Stimulated activated CD8-positive, alpha-beta memory T cell treated with anti-CD3 and anti-CD28 coated beads, Interleukin-4, amount 100 ng/mL, for 1 hour (primary cell): ENCODE measurements at places on chromosomes 4 and X.

DNA sequence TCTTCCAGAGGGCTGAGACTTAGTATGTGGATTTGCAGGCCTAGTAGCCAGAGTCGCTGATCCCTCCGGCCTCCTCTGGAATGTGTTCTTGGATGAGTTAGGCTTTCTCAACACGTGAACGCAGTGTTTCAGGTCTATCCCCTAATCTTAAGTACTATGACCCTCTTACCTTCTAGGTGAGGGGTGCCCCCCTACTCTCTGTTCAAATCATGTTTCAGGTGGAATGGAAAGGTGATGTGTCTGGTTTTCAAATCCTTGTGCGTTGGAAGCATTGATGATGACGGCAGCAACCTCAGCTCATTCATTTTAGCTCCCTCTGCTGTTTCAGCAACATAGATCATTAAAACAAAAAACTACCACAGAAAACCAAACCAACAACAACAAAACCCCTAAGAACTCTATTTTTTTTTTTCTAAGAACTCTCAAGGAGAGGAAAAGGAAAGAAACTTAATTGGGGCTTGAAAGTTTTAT, 56.4 kb downstream of the RWDD4 start:
- no peak for DNase-seq

DNA sequence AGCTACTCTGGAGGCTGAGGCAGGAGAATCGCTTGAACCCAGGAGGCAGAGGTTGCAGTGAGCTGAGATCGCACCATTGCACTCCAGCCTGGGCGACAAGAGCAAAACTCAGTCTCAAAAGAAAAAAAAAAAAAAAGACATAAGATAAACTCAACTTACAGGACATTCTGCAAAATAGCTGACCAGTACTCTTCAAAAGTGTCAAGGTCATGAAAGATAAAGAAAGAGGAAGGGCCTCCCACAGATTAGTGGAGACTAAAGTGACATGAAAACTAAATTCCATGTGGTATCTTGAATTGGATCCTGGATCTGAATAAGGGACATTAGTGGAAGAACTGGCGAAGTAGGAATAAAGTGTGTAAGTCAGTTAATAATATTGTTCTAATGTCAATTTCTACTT, 63.3 kb downstream of the ZNF182 start:
- no peak for DNase-seq

DNA sequence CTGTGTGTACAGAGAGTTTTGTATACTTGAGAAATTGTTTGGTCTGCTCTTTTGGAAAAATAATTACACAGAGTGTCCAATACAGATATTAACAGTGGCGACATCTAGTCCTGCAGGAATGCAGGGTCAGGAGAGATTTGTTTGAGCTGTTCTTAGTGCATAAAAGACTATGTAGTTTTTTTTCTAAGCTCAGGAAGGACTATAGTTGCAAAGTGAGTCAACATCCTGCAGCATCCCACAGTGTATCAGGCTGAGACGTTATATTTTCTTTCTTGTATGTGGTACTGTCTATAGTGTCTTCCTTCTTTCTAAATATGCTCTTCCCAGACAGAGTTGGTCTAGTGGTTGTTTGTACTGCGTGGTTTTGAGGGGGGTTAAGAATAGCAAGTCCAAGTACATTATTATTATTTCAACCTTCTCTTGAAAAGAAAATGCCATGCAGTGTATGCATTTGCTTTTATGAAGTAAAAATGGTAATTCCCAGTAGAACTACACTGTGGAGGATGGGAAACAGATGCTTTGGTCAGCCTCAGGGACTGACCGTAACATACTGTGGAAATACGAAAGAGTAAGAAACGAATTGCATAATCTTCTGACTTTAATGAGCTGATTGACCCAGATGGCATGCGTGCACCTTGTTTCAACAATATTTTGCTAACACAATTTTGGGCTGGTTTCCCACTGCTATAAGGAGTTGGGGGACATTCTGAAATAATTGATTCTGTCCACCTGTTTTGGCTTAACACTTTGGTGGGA, 67.4 kb downstream of the DMP1 start:
- DNase-seq: no peak

DNA sequence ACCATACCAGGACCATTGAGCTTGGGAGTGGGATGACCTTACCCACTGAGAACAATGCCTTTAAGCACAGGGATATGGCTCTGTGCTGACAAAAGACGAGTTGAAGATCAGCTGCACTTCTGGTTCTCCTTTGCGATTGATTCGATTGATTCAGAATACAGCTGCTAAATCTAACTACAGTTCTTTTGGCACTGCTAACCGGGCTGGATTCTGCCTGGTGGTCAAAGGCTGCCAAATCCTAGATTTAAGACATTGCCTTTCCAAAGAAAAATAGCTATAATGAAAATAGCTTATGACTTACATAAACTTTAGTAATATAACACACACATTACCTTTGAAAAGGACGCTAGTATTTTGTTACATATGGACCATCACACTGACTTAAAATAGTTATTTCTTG, 18.3 kb downstream of the RAP2C start:
- no peak for DNase-seq

- DNase-seq: no peak
These were observed 65.9 kb upstream of the MAOA start for GRCh38 chrX:43590150-43590549.

GRCh38 chr4:61522312-61522711, 322.2 kb downstream of the ADGRL3 start:
- no peak for DNase-seq

DNA sequence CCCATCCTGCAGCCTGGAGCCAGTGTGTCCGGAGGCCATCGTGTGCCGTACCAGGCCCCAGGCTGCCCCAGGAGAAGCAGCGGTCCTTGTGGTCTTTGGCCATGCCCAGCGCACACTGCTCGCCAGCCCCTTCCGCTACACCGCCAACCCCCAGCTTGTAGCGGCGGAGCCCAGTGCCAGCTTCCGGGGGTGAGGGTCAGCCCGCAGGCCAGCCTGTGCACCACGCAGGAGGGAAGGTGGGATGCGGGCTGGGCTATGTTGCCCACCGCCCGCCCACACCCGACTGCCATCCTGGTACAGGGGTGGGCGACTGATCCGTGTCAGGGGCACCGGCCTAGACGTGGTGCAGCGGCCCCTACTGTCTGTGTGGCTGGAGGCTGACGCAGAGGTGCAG, 7.6 kb upstream of the SRPK3 start:
- DNase-seq: no peak

GRCh38 chr4:173130687-173131086, 37.9 kb upstream of the GALNT7 start:
- no peak for DNase-seq

DNA sequence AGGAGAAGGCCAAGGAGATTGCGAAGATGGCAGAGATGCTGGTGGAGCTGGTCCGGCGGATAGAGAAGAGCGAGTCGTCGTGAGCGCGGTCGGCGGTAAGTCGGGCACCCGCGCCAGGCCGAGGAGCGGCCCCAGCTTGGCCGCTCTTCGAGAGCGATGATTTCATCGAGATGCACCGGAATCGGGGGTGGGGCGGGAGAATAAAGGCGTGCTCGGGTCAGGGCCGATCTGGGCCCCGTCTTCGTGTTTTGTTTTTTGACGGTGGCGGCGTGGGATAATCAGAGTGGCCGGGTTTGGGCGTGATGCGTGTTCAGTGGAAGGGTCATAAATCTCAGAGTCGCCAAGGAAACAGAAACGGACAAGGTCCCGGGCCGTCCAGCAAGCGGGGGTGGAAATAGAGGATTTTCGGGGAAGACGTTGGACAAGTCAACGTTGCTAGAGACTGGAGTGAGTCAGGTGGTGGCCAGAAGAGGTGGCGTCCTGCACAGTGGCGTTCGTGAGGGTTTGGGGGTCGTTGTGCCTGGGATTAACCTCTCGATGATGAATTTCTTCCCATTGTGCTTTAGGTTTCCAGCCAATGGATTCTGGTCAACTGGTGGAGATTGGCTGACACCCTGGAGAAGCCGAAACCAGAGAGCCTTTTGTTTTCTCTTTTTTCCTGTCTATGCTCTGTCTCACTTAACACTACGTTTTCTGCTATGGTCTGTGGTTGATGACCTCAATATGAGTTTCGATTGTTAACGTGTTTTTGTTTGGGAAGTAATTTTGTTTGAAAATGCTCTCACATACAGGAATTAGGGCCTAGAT, 882 bp downstream of the MRFAP1 start:
- no peak for DNase-seq

DNA sequence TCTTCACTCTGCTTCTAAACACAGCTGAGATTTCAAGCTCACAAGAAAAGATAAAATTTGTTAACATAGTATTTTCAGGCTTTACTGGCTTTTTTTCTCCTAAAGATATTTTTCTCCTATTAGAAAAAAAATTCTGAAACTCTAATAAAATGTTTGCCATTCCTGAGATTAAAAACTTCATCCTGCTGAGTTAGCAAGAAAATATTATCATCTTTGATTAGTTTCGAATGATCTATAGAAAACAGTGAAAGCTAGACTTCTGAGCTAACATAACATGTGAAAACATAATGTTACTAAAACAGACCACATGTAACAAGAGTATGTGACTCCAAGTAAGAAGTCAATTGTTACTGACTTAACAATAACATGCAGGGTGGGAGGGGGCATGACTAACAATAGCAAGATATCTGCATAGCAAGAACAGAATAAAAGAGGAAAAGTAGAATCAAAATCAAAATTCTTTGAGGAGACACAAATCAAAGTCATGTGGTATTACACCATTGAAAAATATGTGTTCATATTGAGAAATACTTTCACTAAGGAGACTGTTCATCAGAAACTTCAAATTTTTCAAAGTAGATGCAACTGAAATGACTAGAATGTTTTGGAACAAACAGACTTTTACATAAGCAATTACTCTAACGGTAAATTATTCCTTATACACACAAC, 14.5 kb downstream of the TBCK start:
- no peak for DNase-seq

DNA sequence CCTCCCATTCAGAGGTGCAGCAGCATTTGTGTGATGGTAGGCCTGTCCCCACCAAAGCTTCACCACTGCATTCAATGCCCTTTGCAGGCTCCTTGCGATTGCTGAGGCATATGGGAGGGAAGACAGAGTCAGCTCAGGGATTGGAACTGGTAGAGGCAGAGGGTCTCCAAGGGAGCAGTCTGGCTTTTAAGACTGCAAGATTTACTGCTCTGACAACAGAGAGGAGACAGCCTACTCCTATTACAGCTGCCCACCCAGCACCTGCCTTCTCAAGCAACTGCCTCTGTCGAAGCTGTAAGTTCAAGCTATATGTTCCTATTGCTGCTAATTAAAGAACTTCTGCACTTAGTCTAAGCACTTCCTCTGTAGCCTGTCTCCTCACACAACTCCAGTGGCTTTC, 481.8 kb downstream of the FGF13 start:
- DNase-seq: no peak

GRCh38 chrX:107724653-107725052, 50.9 kb downstream of the TSC22D3 start:
- no peak for DNase-seq

DNA sequence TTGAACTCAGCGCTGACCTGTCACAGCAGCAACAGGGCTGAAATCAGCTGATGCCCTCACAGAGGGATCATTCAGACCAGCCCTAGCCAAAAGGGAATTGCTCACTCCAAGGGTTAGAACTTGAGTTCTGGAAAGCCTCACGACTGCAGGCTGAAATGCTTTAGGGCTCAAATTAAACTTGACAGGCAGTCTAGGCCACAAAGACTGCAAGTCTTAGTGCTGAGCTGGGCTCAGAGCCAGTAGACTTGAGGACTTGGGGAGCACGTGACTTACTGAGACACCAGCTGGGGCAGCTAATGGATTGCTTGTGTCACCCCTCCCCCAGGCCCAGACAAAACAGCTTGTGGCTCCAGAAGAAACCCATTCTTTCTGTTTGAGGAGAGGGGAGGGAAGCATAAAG, 119.0 kb upstream of the SLC6A14 start:
- no peak for DNase-seq

DNA sequence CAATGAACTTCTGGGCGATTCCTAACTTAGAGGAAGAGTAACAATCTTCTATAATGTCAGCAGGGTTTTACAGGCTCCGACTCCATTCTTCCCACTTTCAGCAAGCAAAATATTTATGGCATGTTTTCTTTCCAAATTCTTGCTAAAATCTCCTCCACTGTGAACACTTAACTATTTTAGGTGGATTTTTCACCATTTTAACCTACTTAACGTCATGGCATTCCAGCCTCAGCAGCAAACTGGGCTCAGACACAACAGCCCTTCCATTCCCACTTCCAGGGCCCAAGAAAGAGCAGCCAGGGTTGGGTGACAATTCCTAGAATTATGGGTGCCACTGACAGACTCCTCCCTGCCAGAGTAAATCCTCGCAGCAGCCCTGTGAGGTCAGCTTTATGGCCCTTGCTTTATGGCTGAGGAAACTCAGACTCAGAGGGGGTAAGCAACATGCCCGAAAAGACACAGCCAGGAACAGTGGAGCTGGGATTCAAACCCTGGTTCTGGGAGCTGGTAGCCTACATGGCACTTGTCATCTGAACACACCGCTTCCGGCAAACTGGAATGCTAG, 112.8 kb upstream of the MAP3K15 start:
- no peak for DNase-seq

- no peak for DNase-seq
These were observed 38.0 kb downstream of the CC2D2A start for GRCh38 chr4:15507679-15508078.

DNA sequence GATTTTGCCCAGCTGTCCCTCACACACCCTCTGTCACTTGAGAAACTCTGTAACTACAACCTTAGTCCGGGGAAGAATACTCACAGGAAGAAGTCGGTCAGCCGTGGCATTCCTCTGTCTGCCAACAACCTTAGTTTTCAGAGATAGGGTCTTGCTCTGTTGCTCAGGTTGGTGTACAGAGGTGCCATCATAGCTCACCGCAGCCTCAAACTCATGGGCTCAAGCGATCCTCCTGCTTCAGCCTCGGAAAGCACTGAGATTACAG, 12.2 kb upstream of the SPCS3 start:
- no peak for DNase-seq

DNA sequence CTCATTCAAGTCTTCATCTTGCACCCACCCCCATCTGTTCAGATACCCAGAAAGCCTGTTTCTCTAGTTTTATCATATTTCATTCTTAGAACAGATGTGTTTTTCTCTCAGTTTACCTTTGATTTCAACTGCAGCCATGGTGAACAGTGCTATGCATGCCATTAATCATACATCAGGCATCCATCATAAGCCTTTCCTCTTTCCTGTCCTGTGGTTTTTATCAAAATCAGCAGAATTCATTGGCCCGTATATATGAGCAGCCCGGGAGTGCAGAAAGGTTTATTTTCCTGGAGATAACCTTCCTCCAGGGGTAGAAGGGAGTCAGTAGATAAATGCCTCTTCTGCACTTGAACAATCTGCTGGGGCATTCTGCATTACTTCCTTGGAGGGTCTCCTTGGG, 65.7 kb downstream of the IL21 start:
- no peak for DNase-seq

- DNase-seq: no peak
These were observed 438.5 kb downstream of the INPP4B start for GRCh38 chr4:142407596-142407995.

GRCh38 chr4:81429607-81430006, 42.1 kb downstream of the RASGEF1B start:
- no peak for DNase-seq

- no peak for DNase-seq
These were observed 235.3 kb downstream of the TENM3 start for GRCh38 chr4:182478475-182478874.

- no peak for DNase-seq
These were observed 3.6 kb downstream of the TBCK start for GRCh38 chr4:106312377-106312776.

GRCh38 chrX:49912086-49912485, 10.3 kb upstream of the CLCN5 start:
- DNase-seq: no peak

GRCh38 chr4:105992641-105993305, 97.5 kb downstream of the NPNT start:
- DNase-seq: no peak
